CD4-positive, alpha-beta T cell treated with Interleukin-1 beta for 1 hour (primary cell): ENCODE measurements at places on chromosomes 7 and 10.

GRCh38 chr7:50156163-50156562 lies 63.1 kb upstream of the ZPBP start:
- no peak for DNase-seq

DNA sequence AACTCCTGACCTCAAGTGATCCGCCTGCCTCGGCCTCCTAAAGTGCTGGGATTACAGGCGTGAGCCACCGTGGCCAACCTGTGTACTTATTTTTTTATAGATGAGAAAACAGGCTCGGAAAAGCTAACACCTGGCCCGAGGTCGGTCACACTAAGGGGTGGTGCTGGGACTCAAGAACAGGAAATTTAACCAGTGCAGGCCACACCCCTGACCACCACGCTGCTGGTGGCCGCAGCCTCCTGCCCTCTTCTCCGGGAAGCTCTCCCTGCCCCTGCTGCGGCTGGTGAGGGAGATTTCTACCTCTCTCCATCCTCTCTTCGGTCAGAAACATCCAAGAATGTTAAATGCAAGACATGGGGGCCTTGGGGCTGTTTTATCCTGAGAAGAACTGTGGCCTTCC lies 63.2 kb downstream of the TNRC18 start:
- DNase-seq: no peak

- no peak for DNase-seq
Measured at GRCh38 chr7:16619979-16620408, 25.6 kb downstream of the ANKMY2 start.

DNA sequence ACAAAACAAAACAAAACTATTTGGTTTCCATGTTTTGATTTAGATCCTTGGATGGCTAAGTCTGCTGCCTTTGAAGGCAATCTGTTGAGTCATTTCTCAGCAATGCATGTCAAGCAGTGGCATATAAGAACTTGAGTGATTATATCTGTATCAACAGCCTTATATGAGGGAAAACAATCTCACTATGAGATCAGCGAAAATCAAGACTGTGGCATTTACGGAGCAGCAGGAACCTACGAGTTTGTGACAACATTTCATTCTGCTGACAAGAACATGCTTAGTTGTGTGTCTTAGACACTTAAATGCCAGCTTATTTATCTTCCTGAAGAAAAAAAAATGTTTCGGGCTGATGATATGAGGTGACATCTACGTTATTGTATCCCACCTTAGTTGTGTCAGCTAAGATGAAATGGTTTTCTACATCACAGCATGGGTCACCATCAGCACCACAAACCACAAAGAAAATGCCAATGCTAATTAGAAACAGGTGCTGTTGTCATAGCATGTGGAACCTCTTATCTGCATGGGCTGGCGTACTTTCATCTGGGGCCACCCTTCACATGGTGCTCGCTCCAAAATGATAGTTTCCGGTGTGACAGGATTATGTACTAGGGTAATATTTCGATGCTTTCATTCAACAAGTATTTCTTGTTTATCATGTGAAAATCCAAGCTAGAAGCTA lies 1085.5 kb downstream of the SORCS1 start:
- DNase-seq: no peak

DNA sequence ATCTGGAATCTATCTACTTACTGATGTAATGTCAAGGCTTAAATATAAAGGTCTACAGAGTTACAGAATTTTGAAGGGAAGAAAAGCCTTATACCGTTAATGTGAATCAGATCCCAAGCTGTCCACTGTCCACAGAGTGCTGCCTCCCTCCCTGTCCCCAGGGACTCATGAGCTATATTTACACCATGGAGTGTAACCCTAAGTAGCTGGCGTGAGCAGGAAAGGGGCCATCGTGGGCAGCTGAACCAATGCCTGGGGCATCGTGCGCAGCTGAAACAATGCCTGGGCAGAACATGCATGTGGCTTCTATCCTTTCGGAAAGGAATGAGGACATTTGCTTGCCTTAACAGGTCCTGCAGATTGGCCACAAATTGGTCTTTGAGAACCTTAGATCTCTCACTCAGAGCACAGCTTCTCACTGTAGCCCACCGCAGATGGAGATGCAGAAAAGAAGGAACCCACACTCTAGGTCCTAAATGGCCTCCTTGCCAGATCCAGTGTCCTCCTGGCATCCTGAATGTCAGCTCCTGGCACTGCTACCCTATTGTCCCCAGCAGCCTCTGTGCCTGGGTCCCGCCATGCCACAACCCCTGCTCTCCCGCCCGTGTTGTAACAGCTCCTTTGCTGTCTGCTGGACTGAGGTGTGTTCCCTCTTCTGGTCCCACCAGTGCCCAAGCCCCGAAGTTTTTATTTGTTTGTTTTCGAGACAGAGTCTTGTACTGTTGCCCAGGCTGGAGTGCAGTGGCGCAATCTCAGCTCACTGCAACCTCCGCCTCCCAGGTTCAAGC lies 30.3 kb downstream of the CCDC3 start:
- no peak for DNase-seq

DNA sequence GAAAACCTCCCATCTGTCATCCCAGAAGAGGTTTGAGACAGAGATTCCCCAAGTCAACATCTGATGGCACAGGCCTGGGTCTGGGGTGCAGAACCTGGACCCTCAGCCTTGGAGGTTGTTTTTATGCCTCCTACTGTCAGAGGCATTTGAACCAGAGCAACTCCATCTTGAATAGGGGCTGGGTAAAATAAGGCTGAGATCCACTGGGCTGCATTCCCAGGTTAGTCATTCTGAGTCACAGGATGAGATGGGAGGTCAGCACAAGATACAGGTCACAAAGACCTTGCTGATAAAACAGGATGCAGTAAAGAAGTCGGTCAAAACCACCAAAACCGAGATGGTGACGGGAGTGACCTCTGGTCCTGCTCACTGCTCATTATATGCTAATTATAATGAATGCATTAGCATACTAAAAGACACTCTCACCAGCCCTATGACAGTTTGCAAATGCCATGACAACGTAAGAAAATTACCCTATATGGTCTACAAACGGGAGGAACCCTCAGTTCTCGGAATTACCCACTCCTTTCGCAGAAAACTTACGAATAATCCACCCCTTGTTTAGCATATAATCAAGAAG lies 92.0 kb downstream of the ITGA8 start:
- no peak for DNase-seq

GRCh38 chr7:99473315-99473596 lies 566 bp downstream of the ZNF789 start:
- DNase-seq: peak; percentile 31

- no peak for DNase-seq
Measured at GRCh38 chr7:154984601-154985188, 18.2 kb downstream of the PAXIP1 start.

DNA sequence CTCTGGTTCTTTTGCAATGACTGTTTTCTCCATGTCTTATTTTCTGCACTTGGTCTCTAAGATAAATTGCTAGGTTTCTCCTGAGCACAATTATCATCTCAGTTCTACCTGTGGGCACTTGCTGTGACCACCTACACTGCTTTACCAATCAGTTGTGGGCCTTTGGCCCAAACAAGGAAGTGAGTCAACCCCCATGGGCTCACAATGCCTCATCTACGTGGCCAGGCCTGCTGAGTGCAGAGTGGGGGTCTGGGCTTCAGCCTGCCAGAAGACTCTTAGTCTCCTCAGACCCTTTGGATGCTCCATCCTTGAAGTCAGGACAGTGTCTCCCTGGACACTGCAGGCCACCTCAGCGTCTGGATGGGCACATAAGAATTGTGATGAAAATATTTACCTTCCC lies 20.3 kb downstream of the SCART1 start:
- no peak for DNase-seq

DNA sequence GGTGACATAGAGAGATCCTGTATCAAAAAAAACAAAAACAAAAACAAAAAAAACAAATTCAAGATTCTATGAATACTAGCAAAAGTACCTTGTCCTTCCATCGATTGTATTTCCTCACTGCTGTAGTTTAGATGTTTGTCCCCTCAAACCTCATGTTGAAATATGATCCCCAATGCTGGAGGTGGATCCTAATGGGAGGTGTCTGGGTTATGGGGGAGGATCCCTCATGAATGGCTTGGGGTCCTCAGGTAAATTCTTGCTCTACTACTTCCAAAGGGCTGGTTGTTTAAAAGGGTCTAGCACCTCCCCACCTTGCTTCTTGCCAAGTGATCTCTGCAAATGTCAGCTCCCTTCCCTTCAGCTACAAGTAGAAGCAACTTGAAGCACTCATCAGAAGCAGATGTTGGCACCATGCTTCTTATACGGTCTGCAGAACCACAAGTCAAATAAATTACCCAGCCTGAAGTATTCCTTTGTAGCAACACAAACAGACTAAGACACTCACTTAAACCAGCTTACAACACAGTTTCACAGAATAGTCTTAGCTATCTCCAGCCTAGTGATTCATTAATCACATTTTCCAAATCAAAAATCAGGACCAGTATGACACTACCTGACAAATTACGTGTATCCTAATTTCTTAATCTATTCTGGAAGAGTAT lies 20.7 kb downstream of the ABI1 start:
- DNase-seq: no peak

DNA sequence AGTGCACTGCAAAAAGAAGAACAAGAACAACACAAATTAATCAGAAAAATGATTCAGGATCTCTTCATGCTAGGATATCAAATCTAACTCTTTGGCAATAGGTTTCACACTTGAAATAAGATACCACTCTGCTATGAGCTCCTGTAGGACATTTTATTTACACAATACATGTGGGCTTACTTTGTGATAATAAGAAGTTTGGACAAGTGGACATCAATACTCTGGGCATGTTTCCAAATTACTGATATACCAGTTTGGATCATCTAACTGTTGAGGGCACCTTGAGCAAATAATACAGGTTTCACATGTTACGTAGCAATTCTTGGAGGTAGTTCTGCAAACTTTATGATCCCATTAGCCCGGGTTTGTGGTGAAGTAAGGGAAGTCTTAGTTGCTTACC lies 59.8 kb downstream of the CPVL start:
- no peak for DNase-seq

DNA sequence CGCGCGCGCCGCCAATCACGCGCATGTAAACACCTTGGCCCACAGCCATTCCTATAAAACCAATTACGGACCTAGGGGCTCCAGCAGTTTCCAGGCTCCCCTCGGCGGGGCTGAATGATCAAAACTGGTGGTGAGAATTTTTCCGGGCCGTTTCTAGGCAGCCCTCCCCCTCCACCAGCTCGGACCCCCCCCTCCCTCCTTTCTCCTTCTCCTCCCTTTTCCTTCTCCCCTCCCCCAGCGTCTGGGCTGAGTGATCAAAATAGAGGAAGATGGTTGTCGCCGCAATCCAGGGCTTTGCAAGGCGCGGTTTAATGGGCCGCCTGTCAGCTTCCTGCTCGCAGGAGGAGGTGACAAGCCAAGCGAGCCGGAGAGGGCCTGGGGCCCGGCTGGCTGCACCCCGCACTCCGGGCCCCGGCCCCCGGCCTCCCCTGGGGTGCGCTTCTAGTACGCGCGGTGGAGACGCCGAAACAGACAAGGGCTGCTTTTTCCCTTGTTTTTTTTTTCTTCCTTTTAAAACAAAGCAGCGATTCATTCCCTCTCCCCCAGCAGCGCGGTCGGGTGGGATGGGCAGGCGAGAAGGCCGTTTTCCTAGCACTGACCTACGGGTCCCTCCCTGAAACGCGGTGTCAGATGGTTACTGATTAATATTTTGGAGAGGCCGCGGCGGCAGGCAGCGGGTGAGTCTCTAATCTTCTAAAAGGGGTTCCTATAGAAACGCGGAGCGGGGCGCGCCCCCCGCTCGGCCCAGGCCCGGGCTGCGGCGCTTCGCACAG lies 528 bp upstream of the TNRC18 start:
- DNase-seq: peak; percentile 85

DNA sequence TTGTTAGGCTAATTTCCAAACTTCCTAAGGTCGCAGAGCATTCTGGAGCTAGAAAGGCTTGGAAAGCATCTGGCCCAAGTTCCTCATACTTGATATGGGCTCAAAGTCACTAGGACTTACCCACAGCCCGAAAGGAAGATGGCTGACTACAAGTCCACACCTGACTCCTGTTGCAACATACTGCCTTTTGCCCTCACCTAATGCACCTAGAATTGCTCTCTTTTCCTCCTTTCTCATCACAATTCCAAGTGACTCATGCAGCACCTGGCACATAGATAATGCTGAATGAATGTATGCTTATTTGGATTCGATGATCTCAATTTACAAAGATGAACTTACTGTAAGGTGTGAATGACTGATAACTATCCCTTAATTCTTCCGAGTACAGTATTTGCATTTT lies 131.5 kb downstream of the SORBS1 start:
- DNase-seq: no peak

DNA sequence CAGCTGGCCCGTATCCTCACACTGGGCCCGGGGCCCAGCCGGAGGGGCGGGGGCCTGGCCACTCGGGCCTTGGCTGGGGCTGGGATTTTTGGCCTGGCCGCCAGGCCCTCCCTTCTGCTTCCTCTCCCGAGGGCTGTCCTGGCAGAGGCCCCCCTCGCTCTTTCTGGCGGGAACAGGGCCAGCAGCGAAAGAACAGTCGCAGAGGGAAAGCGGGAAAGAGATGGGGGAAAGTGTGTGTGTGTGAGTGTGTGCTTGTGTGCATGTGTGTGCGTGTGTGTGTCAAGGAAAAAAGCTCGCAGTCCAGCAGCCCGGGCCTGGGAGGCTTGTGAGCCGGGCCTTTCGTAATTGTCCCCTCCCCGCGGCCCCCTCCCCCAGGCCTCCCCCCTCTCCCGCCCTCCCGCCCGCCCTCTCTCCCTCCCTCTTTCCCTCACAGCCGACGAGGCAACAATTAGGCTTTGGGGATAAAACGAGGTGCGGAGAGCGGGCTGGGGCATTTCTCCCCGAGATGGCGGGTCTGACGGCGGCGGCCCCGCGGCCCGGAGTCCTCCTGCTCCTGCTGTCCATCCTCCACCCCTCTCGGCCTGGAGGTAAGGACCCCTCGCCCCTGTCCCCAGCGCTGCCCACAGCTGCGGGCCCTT lies at the start of gene ELN:
TSS of gene ELN (plus strand) at position 491 of the 638 bp plus-strand sequence. CDS start at position 506, 15 bp downstream.
- no peak for DNase-seq

DNA sequence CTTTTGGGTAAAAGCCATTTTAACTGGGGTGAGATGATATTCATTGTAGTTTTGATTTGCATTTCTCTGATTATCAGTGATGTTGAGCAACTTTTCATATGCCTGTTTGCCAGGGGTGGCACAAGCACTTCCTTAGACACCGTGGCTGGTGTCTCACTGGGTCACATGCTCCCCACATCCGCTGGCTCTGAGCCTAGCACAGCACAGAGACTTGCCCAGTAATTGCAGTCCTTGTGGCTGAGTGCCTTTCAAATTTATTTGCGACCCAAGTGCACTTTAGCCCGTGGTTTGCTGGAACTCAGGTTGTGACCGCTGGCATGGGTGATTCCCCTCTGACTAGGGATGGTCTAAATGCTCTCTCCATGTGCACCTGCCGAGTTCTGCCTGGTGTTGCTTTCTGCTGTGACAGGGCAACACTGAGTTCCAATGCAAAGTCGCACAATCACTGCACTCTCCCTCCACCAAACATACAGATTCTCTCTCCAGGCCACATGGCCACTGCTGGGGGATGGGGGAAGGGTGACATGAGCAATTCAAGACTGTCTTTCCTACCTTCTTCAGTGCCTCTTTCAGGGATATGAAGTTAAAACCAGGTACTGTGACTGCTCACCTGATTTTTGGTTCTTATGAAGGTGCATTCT lies 66.5 kb downstream of the ZNF277 start:
- DNase-seq: no peak

DNA sequence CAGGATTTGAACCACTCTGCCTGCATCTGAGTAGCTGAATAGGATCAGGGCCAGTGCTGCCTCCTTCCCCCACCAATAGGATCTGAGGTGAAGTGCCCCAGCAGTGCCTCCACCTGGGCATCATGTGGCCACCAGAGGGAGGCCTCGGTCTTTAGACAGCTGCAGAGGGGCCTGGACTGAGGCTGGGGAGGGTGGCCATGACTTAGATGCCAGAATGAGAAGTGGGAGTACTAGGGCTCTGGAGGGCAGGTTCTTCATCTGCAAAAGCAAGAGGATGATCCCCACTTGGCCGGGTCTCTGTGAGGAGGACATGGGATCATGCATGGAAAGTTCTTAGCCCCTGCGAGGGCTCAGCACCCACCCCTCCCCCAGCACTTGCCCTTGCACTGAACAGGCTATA lies 56.9 kb downstream of the NEUROG3 start:
- peak; percentile 31 for DNase-seq
